ENCODE measurements at places on chromosomes 2 and 18.

GRCh38 chr2:62410926-62411456 lies 95.0 kb downstream of the TMEM17 start:
- H3K27ac ChIP-seq, result no peak overlapping the region
- H3K36me3 ChIP-seq, result peaks cover 20% of the 10 kb centered on the region
- H3K27me3 ChIP-seq, result no peaks in the 10 kb centered on the region
- DNase-seq, result no peak

- DNase-seq, result no peak
- H3K27ac ChIP-seq, result no peak overlapping the region
- no peaks in the 10 kb centered on the region for H3K36me3 ChIP-seq
- no peak overlapping the region for H3K4me3 ChIP-seq
- peaks cover 35% of the 10 kb centered on the region for H3K27me3 ChIP-seq
Measured at GRCh38 chr18:50674307-50674980, 114.6 kb downstream of the MAPK4 start.

GRCh38 chr2:54966837-54967236 lies 83.4 kb downstream of the RTN4 start:
- peaks cover 32% of the 10 kb centered on the region for H3K4me1 ChIP-seq
- H3K36me3 ChIP-seq, result peaks cover 4% of the 10 kb centered on the region
- H3K4me3 ChIP-seq, result no peak overlapping the region
- DNase-seq, result no peak

GRCh38 chr2:232892221-232892620 lies 22.2 kb downstream of the SNORC start:
- DNase-seq, result no peak
- H3K4me1 ChIP-seq, result no peaks in the 10 kb centered on the region
- peaks cover 35% of the 10 kb centered on the region for H3K27me3 ChIP-seq
- H3K4me3 ChIP-seq, result no peak overlapping the region
- no peak overlapping the region for H3K27ac ChIP-seq
- H3K36me3 ChIP-seq, result no peaks in the 10 kb centered on the region

DNA sequence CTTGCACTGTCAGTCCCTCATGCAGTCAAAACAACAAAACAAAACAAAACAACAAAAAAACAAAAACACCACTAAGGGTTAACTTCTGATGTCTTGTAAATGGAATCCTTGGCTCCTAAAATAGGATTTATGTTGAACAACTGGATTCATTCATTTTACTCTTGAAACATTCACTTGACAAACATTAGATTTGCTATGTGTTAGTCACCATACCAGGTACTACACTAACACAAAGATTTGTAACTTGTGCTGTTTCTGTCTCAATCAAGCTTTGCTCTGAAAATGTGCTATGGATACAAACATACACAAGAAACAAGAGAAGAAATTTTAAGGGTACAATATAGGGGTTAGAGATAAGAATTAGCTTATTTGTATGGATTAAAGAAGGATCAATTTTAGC lies 812.8 kb downstream of the LRP1B start:
- no peaks in the 10 kb centered on the region for H3K36me3 ChIP-seq
- no peak for DNase-seq
- no peak overlapping the region for H3K27ac ChIP-seq
- H3K4me3 ChIP-seq, result no peak overlapping the region

DNA sequence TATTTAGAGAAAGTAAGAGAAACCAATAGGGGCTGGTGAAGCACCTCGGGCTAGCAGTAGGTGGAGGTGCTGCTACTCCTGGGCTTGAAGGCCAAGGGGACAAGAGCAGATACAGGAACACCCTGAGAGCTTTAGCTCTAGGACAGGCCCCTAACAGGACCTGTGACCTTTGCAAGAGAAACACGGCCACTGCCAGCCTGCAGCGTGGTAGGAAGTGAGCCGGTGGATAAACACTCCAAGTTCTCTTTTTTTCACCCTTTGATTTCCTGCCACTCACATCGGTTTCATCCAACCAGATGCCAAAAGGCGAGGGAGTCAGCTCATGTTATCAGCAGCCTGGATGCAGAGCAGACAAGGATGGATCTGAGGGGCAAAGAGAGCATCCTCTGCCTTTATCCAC lies 66.8 kb upstream of the SPRED2 start:
- no peak for DNase-seq
- H3K4me1 ChIP-seq, result no peaks in the 10 kb centered on the region
- H3K36me3 ChIP-seq, result peaks cover 2% of the 10 kb centered on the region
- H3K27me3 ChIP-seq, result peaks cover 42% of the 10 kb centered on the region
- no peak overlapping the region for H3K4me3 ChIP-seq
- no peak overlapping the region for H3K27ac ChIP-seq

DNA sequence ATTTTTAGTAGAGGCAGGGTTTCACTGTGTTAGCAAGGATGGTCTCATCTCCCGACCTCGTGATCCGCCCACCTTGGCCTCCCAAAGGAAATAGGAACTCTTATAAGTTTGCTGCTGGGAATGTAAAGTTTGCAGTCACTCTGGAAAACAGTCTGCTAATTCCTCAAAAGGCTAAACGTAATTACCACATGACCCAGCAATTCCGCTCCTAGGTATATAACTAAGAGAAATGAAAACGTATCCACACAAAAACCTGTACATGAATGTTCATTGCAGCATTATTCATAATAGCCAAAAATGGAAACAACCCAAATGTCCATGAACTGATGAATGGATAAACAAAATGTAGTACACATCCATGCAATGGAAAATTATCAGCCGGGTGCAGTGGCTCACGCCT lies 21.9 kb upstream of the ATRAID start:
- peaks cover 17% of the 10 kb centered on the region for H3K27me3 ChIP-seq
- no peak for DNase-seq
- H3K36me3 ChIP-seq, result peaks cover 2% of the 10 kb centered on the region
- no peaks in the 10 kb centered on the region for H3K4me1 ChIP-seq
- no peak overlapping the region for H3K27ac ChIP-seq

DNA sequence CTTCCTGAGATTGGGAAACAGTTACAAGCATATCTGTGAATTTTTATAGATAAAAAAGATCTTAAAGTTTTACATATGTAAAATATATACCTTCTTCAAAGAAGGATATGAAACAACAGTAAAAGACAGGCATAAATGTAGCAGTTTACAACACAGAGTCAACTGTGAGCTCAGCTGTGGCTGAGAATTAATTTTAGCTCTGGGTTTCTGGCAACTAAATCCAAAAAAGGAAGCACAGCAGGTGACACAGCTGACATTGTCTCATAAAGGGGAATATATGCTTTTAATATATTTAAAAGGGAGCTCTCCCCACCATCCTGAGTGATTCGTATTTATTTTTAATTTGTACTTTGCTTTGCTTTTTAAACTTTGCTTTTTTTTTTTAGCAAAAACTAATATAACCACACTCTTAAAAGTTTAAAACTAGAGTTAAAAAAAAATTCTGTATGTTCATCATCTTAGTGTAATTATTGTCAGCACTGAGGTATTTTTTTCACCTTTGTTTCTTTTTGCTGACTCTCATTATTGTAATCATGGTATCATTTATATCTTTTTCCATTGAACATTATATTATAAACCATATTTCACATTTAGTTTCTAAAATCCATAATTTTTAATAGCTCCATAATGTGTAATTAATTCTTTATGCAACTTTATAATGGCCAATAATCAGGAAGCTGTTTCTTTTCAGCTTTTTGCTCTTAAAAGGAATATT lies 6.7 kb downstream of the TUBB6 start:
- DNase-seq, result no peak
- no peak overlapping the region for H3K27ac ChIP-seq
- no peaks in the 10 kb centered on the region for H3K36me3 ChIP-seq

DNA sequence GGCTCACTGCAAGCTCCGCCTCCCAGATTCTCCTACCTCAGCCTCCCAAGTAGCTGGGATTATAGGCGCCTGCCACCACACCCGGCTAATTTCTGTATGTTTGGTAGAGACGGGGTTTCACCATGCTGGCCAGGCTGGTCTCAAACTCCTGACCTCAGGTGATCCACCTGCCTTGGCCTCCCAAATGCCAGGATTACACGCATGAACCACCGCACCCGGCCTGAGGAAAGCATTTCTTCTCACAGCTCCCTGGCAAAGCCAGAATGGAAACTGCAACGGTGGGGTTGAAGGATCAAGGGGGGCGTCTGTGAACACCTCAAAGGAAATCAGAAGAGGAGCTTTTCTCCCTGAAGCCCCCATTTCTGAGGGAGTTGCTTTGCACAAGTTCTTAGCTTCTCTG lies 11.2 kb upstream of the TEX51 start:
- DNase-seq, result no peak
- H3K36me3 ChIP-seq, result no peaks in the 10 kb centered on the region
